Omental fat pad (tissue), 4 donors: ENCODE measurements at places on chromosomes 1 and 21.

DNA sequence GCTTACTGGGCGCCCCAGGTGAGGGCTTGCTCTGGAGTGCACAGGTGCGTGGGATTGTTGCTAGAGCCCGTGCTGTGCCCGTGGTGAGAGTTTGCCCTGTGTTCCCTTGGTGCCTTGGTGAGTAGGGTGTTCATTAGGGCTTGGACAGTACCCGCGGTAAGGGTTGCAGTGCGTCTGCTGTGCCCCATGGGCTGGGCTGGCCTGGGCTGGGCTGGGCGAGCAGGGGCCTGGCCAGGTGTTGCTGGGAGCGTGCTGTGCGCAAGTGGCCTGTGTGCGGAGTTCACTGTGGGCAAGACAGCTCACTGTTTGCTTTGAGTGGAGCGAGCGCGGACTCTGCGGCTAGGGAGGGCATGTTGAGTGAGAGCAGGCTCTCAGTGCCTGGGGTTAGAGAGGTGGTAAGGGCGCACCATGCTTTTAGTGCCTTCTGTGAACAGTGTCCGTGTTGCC is 725 bp downstream of the CR1L start:
- no peak for DNase-seq

- no peak for DNase-seq
Observed at GRCh38 chr1:61170328-61171238, 88.2 kb downstream of the NFIA start.

DNA sequence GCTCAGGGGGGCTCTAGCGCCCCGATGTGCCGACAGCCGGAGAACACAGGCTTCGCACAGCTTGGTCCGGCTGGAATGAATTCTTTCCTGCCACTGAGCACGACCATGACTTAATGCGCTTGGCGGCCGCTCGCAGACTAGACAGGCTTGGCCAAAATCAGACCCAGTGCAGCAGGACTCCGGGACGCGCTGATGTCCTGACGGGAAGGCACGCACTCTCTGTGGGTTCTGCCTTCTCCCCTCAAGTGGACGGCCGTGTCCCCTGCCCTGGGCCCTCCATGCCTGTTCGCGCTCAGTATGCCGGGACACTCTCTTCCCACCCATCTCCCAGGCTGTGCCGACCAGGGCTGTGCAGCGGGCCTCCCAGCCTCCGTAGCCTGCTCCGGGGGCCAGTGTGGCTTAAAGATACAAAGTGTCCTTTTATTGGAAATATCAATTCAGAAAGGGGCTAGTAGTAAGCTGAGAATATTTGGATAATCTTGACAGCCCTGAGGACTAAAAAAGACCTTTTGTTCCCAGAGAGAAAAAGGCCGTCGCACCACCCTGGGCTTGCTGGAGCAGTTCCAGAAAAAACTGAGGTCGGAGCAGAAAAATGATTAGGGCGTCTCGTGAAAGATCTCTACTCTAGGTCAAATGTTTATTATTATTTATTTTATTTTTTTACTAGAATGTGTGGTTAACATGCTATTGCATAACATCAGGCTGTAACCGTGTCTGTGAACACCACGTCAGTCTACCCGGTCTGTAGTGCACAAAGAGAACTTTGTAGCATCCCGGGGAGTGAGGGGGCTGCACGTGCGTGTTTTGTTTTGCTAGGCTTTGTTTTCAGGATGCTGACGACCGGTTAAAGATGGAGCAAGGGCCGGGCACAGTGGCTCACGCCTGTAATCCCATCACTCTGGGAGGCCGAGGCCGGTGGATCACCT is 88.1 kb upstream of the ARHGEF16 start:
- DNase-seq, result no peak

- no peak for DNase-seq
Observed at GRCh38 chr21:8991088-8991907, 1530.1 kb upstream of the TPTE start.

GRCh38 chr1:169160845-169161495 is 54.5 kb downstream of the ATP1B1 start:
- no peak for DNase-seq

GRCh38 chr1:186750257-186750656 is 70.0 kb upstream of the PTGS2 start:
- DNase-seq, result no peak
